MM.1S (cell line): ENCODE measurements at places on chromosomes 5 and 9.

GRCh38 chr9:137664676-137665075 is 45.9 kb downstream of the EHMT1 start:
- no peaks in the 10 kb centered on the region for H3K27me3 ChIP-seq
- H3K4me3 ChIP-seq, result no peak overlapping the region
- DNase-seq, result no peak
- H3K4me1 ChIP-seq, result peaks cover 27% of the 10 kb centered on the region

- no peak overlapping the region for H3K27ac ChIP-seq
- H3K27me3 ChIP-seq, result no peaks in the 10 kb centered on the region
- DNase-seq, result no peak
- H3K36me3 ChIP-seq, result no peaks in the 10 kb centered on the region
- H3K4me1 ChIP-seq, result no peaks in the 10 kb centered on the region
Measured at GRCh38 chr9:2260417-2261306, 245.5 kb downstream of the SMARCA2 start.

GRCh38 chr5:158205992-158206391 is 347.0 kb upstream of the CLINT1 start:
- H3K27me3 ChIP-seq, result no peaks in the 10 kb centered on the region
- H3K4me1 ChIP-seq, result no peaks in the 10 kb centered on the region
- DNase-seq, result no peak
- no peak overlapping the region for H3K27ac ChIP-seq
- H3K36me3 ChIP-seq, result no peaks in the 10 kb centered on the region

GRCh38 chr5:32163785-32164184 is 10.3 kb downstream of the GOLPH3 start:
- DNase-seq, result peak; percentile 50
- H3K4me3 ChIP-seq, result peak overlapping the region; percentile 15; the same call in 1 of the 2 replicates
- peaks cover 28% of the 10 kb centered on the region for H3K4me1 ChIP-seq
- H3K36me3 ChIP-seq, result peaks cover 8% of the 10 kb centered on the region
- H3K27me3 ChIP-seq, result no peaks in the 10 kb centered on the region

DNA sequence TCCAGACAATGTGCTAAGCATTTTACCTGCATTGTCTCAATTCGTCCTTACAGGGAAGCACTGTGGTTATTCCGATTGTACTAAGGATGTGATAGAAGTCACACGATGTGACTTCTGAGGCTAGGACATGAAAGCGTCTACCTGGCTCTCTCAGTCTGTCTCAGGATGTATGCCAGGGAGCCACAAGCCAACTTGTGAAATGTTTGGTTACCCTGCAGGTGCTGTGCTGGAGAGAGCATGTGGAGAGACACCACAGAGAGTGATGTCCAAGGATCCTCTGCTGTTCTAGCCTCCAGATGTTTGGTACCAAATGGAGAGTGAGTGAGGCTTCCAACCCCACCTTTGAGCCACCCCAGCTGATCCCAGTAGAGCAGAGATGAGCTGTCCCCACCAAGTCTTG is 120.1 kb upstream of the IL12B start:
- no peaks in the 10 kb centered on the region for H3K27me3 ChIP-seq
- no peaks in the 10 kb centered on the region for H3K4me1 ChIP-seq
- no peak for DNase-seq
- no peak overlapping the region for H3K4me3 ChIP-seq

DNA sequence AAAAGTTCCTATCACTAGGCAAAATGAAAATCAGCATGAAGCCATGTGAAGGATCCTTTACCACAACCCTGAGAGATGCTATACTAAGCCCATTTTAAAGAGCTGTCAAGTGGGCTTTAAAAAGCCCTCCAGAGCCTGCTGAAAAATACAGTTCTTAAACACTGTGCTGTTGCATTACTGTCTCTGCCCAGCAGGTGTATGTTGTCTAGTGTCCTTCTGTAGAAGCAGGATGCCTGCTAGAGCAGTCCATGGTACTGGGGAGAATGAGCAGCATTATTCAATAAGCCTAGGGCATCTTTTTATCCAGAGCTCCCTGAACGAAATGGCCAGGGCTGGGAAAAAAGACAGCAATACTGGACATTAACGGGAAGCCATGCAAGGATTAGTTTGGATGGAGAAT is 126.2 kb upstream of the PLCXD3 start:
- H3K27me3 ChIP-seq, result no peaks in the 10 kb centered on the region
- H3K4me1 ChIP-seq, result no peaks in the 10 kb centered on the region
- H3K4me3 ChIP-seq, result no peak overlapping the region
- H3K36me3 ChIP-seq, result no peaks in the 10 kb centered on the region
- DNase-seq, result peak; percentile 8

DNA sequence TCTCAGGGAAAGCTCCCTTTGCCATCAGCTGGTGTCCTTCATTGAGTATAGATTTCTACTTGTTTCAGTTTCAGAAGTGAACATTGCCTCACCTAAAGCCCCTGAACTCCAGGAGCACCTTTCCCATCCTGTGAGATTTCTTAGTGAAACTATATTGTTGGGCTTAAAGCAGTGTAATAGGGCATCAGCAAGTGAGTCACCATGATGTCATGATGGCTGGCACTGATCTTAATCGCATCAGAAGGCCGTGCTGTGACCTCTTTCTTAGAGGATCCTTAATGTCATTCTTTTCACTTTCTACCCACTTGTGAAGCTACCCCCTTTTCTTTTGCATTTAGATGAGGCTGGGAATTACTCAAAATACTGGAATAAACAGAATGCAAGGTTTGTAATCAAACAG is 401.3 kb downstream of the MTRR start:
- H3K27ac ChIP-seq, result no peak overlapping the region
- no peaks in the 10 kb centered on the region for H3K4me1 ChIP-seq
- H3K27me3 ChIP-seq, result no peaks in the 10 kb centered on the region
- no peak overlapping the region for H3K4me3 ChIP-seq
- H3K36me3 ChIP-seq, result no peaks in the 10 kb centered on the region

- no peak overlapping the region for H3K27ac ChIP-seq
- H3K4me1 ChIP-seq, result no peaks in the 10 kb centered on the region
- H3K27me3 ChIP-seq, result no peaks in the 10 kb centered on the region
Measured at GRCh38 chr5:33816791-33817190, 75.0 kb downstream of the ADAMTS12 start.

DNA sequence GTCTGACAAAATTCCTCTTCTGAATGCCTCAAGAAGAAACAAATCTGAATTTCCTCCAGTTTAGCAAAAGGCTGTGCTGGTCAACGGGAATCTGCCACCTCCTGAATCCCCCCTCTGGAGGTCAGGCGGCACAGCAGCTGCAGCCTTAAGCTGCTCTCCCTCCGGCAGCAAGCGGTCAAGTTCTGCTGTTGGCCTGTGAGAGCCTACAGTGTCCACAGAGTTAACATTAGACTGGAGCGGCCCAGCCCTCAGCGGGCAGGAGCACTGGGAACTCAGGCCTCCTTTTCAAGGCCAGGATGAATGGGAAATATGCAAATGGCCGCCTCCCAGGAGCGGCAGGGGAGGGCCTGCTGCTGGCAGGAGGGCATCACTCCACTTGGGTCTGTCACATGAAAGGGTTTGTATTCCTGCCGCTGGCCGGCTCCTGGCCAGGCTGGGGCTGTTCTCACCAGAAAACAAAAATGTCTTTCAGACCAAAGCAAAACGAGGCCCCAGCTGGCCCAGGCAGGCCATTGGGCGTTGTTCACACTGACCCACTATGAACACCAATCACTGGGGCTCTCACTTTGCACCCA is 8.2 kb downstream of the ACSL6 start:
- H3K27ac ChIP-seq, result no peak overlapping the region
- H3K27me3 ChIP-seq, result no peaks in the 10 kb centered on the region
- H3K36me3 ChIP-seq, result no peaks in the 10 kb centered on the region

- H3K4me3 ChIP-seq, result no peak overlapping the region
- no peak overlapping the region for H3K27ac ChIP-seq
- no peak for DNase-seq
- no peaks in the 10 kb centered on the region for H3K27me3 ChIP-seq
- no peaks in the 10 kb centered on the region for H3K36me3 ChIP-seq
- no peaks in the 10 kb centered on the region for H3K4me1 ChIP-seq
Measured at GRCh38 chr5:45578270-45578669, 117.9 kb downstream of the HCN1 start.

- H3K27me3 ChIP-seq, result no peaks in the 10 kb centered on the region
- H3K27ac ChIP-seq, result no peak overlapping the region
- no peak for DNase-seq
- peaks cover 6% of the 10 kb centered on the region; the same call in 1 of the 2 replicates for H3K36me3 ChIP-seq
- no peak overlapping the region for H3K4me3 ChIP-seq
Measured at GRCh38 chr5:132493241-132493640, 2.7 kb upstream of the IRF1 start.

DNA sequence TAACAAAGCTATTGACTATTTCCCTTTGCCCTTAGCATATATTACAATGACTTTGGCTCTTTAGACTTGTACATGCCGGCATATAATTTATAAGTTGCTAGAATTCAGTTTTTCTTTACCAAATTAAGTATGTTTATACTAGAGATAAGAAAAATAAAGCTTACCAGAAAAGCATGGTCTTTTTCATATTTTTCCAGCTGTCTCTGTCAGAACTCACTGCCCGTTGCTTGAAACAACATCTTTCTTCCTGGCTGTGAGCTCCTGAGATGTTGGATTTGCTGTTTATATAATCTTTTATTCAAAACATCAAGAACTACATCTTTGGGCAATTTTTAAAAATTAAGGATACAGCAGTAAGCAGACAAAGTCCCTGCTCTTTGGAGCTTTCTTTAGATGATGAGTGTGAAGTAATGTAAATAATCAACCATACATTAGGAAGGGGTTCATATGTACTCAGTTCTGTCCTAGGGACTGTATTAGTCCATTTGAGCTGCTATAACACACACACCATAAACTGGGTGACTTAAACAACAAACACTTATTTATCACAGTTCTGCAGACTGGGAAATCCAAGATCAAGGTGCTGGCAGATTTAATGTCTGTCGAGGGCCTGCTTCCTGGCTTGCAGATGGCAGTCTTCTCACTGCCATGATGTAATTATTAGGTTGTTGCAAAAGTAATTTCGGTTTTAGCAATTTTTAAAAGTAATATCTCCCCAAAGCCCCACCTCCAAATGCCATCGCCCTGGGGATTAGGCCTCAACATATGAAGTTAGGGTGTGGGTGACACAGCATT is 45.4 kb upstream of the RANBP3L start:
- H3K27ac ChIP-seq, result no peak overlapping the region
- no peak overlapping the region for H3K4me3 ChIP-seq
- no peaks in the 10 kb centered on the region for H3K36me3 ChIP-seq
- H3K4me1 ChIP-seq, result no peaks in the 10 kb centered on the region

- no peaks in the 10 kb centered on the region for H3K4me1 ChIP-seq
- H3K4me3 ChIP-seq, result no peak overlapping the region
- no peaks in the 10 kb centered on the region for H3K27me3 ChIP-seq
- H3K27ac ChIP-seq, result no peak overlapping the region
Measured at GRCh38 chr9:81071108-81071507, 618.2 kb downstream of the TLE1 start.

DNA sequence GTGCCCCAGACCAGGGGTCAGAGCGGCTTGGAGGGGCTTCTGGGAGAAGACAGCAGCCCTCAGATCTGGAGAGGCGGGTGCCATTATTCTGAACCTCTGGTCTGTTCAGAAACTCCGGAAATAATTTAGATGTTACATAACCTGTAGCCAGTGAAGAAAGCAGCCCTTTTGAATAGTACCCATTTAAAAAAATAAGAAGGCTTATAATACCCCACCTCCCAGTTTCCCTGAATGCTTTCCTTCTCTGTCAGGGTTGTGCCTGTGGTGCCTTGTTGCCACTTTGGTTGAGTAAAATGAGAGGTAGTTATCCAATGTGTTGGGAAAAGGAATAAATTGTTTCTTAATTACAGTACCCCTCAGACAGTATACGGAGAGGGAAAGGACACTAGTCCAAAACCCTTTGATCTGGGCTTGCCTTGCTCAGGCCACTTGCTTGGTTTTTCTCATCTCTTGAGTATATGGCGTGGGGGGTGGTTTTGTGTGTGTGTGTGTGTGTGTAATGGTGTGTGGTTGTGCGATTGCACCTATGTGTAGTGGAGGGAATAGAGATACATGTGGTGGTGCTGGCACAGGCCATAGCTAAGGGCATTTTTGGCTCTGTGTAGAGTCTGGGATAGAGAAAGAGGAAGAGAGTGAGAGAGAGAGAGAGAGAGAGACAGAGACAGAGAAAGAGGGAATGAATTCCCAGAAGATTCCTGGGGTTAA is 59.1 kb upstream of the TLR4 start:
- no peaks in the 10 kb centered on the region for H3K4me1 ChIP-seq
- H3K4me3 ChIP-seq, result peak overlapping the region; percentile 48

GRCh38 chr9:129033216-129033615 is 3.2 kb upstream of the MIGA2 start:
- no peak overlapping the region for H3K4me3 ChIP-seq
- no peak for DNase-seq
- no peaks in the 10 kb centered on the region for H3K27me3 ChIP-seq
- no peak overlapping the region for H3K27ac ChIP-seq
- no peaks in the 10 kb centered on the region for H3K36me3 ChIP-seq

DNA sequence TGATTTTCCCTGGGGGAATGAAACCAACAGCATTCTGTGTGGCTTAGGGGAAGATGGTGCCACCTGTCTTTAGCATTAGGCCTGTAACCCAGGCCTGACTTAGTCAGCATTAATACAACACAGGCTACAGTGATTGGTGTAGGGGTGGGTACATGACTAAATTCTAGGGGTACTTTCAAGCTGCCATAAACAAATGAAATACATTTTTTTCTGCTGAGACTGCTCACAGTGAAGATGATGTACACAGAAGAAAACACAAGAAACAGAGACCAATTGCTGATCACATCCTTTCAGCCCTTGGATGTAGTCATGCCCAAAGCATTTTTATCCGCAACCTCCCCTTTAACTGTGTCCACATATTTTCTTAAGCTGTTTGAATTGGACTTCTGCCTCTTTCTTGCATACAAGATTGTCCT is 527.2 kb downstream of the KCTD16 start:
- H3K4me3 ChIP-seq, result no peak overlapping the region
- no peaks in the 10 kb centered on the region for H3K36me3 ChIP-seq
- H3K27me3 ChIP-seq, result no peaks in the 10 kb centered on the region
- no peak overlapping the region for H3K27ac ChIP-seq
- DNase-seq, result no peak

DNA sequence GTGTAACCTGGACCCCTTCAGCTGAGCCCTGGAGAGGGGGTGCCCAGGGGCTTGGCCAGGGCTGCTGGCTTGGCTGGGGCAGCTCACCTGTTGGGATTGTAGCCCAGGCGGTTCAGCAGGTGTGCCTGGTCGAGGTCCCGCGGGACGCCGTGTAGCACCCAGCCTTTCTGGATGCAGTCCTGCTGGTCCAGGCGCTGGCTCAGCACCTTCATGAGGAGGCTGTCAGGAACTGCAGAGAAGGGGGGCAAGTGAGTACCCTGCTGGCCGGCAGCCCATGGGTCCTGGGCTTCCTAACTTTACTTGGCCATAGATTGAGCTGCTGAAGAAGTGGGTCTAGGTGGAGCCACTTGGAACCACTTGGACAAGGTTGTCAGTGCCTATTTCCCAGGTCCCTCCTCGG is 85.5 kb downstream of the AK8 start:
- no peak for DNase-seq
- no peaks in the 10 kb centered on the region for H3K4me1 ChIP-seq
- no peak overlapping the region for H3K27ac ChIP-seq
- H3K4me3 ChIP-seq, result no peak overlapping the region
- H3K27me3 ChIP-seq, result peaks cover 81% of the 10 kb centered on the region

DNA sequence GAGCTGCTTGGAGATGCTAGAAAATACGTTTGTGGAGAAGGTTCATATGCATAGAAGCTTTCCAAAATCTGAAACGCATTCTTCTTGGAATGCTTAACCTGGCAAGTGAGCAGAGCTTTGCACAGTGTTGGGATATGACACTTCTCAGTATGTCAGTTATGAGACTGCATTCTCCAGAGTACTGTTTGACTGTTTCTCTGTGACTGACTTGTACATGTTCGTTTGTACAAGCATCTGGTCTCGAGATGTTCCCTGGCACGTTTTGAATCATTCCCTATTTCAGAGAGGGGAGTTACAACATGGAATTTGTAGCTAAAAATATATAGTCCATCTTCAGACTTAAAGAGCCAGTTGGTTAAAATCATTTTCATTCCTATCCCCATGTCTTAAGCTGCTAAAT is 272.4 kb downstream of the ARRDC3 start:
- H3K4me3 ChIP-seq, result no peak overlapping the region
- no peaks in the 10 kb centered on the region for H3K27me3 ChIP-seq
- H3K27ac ChIP-seq, result no peak overlapping the region
- no peaks in the 10 kb centered on the region for H3K4me1 ChIP-seq
- DNase-seq, result no peak
